RWPE1 (cell line): ENCODE measurements at places on chromosomes 1 and 21.

GRCh38 chr1:62841587-62842169 is 57.7 kb downstream of the ATG4C start:
- DNase-seq: peak; percentile 55

- no peak for DNase-seq
These were observed 4.6 kb downstream of the AMIGO1 start for GRCh38 chr1:109504974-109505373.

- no peak for DNase-seq
These were observed 100.7 kb upstream of the PDE4B start for GRCh38 chr1:65691972-65692371.

DNA sequence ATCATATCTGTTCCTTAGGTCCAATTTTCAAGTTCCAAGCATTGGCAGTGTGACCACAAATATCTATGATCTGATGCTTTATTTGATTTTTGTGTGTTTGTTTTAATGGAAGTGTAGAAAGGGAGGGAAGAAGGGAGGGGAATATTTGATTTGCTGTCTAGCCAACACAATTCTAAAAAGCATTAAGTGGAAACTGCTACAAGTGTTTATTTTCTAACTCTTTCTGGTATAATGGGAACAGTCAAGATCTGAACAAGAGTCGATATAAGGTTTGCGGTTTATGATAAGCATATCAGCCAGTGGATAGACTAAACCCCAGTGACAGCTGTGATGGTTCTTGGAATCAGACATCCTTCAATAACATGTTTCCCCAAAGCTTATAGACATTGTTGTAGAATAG is 267.8 kb upstream of the SNX7 start:
- no peak for DNase-seq

DNA sequence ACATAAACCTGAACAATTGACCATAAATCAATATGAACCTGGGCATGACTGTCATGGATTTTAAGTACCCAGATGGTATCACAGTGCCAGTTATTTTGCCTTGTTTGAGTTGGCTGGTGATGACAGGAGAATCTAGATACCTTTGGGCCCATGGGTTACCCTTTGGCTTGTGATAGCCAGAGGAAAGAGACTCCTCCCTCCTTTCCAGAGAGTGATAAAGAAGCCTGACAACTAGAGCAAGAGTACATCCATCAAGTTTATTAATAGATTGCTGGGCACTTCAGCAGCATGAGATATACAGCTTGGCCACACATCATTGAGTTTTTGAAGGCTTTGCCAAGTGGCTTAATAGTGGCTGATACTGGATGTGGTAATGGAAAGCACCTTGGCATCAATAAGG is 6.6 kb upstream of the FMO3 start:
- no peak for DNase-seq

- no peak for DNase-seq
These were observed 21.4 kb upstream of the PKN2 start for GRCh38 chr1:88662723-88663122.
